ENCODE measurements at places on chromosomes 11 and 22.

DNA sequence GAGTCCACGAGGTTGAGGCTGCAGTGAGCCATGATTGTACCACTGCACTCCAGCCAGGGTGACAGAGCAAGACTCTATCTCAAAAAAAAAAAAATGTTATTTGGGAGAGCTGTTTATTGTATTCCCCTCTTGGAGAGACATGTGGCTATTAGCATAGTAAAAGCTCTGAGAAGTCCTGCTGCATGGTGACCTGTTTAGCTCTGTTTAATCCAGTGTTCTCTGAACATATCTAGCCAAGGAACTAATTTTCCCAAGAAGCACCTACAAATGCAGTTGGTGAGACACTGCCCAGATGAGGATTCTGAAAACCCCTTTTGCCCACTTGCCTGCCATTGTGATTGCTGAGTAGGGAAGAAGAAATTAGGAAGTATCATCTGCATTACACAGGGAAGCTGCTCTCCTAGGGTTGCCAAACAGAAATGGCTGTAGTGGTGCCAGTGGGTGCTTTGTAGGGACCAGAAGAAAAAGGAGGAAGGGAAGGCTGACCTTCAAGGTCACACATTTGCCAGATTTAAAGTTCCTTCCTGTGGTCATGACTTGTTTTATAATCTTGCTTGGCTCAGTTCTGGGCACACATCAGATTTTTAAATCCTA lies 15.7 kb downstream of the TIMP3 start:
- DNase-seq = no peak

DNA sequence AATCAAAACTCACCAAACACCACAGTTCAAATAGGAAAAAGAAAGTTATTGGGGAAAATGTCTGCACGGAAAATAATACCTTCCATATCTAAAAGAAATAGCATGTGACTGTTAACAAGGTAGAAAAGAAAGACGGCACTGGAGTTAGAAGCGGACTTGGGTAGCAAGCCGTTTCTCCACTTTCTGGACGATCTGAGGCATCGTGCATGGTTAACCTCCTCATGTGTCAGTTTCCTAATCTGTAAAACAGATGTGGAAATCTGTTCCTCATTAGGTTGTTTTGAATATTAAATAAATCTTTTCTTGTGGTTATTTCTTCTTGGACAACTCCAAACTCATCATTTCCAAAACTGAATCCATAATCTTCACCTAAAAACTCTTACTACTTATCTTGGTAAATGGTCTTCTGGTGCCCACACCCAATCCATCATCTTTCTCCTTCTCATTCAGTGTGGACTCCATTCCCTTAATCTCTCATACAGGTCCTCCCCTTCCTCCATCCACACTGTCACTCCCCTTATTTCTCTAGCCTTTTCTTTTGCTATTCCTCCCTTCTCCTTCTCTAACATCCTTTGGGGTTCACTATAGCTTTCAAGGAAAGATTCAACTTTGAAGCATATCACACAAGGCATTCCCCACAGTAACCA lies 53.5 kb downstream of the VSIG10L2 start:
- no peak for DNase-seq

DNA sequence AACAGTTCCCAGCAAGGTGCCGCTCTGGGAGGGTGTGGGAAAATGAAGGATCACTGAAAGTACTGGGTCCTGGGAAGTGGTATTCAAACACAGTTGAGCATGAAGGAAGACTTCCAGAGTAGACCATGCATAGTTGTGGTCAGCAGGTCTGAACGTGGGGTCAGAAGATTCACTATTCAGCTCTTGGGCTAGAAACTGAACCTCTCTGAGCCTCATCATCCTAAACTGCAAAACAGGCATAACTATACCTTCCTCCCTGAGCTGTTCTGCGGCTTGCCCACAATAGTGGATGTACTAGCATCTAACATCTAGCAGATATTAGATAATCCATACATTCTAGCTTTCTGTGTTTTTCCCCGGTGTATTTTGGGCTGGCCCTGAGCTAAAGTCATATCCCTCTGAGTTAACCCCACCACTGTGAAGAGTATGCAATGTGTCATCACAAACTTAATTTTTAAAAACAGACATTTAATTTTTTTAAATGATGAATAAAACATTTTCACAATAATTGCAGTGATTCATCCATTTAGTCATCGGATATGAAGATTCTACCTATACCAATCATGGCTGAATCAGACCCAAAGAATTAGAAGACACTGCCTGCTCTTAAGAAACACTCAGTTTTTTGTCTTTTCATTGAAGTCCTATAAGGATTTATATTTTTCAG lies 179.1 kb downstream of the BLID start:
- no peak for DNase-seq

DNA sequence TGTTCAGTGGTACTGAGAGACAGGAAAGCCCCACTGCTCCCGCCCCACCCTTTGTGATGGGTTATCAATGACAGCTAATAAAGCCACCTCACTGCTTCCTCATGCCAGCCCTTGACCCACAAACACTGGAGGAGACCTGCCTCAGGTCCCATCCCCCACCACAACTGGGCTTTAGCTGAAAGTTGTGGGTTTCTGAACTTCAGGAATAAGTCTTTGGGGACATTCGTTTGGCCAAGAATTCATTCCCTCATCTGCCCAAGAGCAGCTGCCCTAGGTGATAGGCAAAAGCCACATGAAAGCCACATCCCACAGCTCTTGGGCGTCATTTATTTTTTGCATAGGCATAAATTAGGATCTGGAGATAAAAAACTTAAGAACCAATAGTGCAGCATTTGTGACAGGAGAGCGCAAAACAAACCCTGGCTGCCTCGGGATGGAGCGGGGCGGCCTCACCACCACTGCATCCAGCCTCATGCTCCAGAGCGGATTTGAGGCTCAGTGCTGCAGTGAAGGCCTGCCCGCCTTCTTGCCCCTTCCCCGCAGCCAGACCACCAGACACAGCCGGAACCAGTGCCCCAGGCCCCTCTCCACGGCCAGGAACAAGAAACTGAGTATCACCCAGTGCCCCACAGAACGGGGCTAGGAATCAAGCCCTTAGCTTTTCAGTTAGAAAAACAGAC lies 21.2 kb downstream of the SUN2 start:
- DNase-seq = peak; percentile 28

DNA sequence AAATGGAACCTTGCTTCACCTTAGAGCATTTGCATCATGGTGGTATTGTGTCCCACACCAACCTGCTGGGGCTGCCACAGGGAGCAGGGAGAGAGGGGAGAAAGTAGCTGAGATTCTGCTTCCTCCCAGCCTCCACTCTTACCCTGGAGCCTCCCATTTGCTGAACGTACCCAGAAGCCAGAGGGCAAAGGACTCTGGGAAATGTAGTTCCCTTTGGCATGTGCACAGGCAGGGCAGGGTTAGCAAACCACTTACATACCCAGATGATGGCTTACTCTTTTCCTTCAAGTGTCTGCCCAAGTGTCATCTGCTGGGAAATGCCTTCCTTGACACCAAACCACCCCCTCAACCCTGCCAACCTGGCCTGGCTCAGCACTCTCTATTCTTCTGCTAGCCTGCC lies 16.9 kb downstream of the SMIM38 start:
- DNase-seq = no peak

- DNase-seq = no peak
Observed at GRCh38 chr11:15975742-15976141, 380.6 kb downstream of the SOX6 start.

DNA sequence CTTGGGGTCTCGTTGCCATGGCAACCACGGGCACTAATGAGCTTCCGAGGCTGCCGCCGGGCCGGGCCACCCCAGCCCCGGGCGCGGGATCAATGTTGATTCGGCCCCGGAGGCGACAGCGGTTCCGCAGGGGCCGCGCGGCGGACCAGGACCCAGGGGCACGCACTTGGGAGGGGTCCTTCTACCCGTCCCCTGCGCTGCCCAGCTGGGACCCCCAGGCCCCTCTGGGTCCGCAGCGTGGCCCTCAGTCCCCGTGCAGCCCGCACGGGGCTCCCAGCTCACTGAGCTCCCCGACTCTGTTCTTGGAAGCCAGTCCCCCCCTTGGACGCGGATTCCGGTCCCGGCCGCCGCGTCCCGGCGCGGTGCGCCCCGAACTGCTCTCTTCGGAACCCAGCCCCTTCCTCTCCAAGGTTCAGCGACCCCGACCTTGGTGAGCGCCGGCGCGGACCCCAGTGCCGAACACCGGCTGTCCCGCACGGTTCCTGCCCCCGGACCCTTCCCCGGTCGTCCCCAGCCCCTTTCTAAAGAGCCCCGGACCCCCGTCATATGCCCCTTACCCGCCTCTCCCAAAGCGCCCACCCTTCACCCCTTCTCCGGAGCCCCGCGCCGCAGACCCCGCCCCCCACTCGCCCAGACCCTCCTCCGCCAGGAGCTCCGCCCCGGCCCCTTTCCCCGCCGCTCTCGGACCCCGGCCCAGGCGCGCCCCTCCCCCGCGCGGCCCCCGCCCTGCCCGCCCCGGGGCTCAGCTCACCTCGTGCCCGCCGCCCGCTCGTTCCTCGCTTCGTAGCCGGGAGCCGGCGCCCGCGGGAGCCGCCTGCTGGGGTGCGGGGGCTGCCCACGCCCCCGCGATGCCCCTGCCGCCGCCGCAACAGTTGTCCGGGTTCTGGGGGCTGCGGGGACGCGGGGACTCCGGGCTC lies 18.3 kb upstream of the SHISAL1 start:
- DNase-seq = no peak

- DNase-seq = no peak
Observed at GRCh38 chr22:44982445-44982844, 27.4 kb downstream of the PHF21B start.

GRCh38 chr11:98616098-98616655 lies 404.6 kb upstream of the CNTN5 start:
- DNase-seq = no peak

DNA sequence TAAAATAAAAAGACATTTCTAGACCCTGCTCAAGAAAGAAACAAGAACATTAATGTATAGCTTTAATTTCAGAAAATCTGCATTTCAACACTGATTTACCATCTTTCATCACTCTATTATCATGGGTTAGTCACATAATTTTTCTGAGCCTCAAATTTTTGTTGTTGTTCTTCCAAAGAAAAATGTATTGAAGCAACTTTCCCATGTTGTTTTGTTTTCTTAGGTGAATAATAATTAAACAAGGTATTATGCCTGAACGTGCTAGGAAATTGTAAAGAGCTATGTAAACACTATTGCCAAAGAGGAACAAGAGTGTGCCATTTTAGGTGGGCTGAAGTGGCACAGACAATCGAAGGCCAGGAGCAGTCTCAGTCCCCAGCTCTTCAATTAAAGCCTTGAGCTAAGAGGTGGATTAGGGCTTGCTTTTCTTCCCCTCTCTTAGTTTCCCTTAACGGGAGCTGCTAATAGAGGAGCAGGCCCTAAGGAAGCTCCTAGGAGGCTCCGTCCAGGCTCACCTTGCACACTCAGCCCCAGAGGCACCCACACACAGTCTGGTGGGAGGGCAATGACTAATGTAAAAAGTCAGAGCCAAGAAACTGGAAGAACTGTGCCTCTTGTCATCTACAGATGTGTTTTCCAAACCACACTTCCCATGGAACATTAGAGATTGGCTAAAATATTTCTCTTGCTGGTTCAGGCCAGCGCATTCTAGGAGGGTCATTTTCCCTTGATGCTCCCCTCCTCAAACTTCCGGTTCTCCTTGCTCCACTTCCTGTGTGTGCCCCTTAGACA lies 8.8 kb upstream of the UBASH3B start:
- no peak for DNase-seq

GRCh38 chr11:66883016-66883965 lies 26.4 kb downstream of the LRFN4 start:
- peak; percentile 48 for DNase-seq

GRCh38 chr22:38228326-38228872 lies 26.6 kb downstream of the MAFF start:
- no peak for DNase-seq

DNA sequence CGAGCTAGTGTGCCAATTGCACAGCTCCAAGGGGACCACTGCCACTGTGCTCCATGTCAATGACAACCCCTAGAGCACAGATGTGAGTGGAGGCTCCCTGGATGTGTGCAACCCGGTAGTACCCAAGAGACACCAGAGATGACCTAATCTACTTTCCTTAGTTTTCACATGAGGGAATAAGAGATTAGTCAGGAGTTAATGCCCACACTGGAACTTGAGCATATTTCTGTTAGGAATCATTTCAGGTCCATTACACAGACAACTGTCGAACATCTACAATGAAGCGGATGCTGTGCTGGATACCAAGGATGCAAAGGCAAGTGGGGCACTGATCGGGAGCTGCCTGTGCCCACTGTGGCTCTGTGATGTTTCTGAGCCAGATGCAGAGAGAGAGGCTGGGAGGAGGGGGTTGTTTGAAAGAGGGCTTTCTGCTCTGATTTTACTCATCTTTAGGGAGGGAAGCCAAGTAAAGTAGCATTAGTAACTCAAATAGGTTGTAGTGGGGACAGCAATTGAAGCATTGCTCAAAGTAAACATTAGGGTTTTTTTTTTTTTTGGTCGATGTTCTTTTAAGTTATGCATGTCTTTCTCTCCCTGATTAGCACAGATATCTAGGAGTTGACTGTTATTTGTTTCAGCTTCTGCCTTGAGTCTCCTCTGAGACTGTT lies 82.5 kb upstream of the SORL1-AS1 start:
- DNase-seq = no peak

GRCh38 chr22:17283423-17283822 lies 64.2 kb upstream of the ADA2 start:
- no peak for DNase-seq

GRCh38 chr11:17890325-17890724 lies 122.5 kb downstream of the SERGEF start:
- no peak for DNase-seq

DNA sequence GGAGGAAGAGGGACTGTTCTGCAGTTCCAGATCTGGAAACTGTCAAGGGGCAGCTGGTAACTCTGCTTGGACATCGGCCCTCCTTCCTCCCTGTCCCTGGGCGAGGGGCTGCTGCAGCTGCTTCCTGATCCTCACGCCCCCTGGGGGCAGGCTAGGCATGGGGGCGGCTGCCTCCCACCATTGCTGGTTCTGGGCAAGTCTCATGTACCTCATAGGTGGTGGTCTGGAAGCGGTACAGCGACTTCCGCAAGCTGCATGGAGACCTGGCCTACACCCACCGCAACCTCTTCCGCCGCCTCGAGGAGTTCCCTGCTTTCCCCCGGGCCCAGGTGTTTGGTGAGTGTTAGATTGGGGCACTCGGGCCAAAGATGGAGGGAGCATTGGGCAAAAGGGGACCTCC lies 5.0 kb downstream of the SNX15 start:
- DNase-seq = no peak

DNA sequence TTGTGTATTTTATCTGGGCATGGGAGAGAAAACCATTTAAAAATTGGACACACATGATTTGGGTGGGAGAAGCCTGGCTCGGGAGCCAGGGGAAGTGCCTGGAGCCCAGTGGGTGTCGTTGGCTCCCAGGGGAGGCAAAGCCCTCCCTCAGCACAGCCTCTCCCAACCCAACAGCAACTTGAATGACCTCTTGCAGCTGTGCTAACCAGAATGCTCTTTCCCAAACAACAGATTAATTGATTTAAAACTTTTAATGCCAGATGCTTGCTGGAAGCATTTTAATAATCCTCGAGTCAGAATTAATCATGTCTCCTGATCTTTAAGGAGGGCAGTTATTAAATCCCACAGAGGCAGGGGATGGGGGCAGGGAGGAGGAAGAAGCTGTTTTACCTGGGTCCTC lies 401.6 kb downstream of the BUD13 start:
- DNase-seq = no peak

GRCh38 chr11:82929121-82929520 lies 27.6 kb downstream of the DDIAS start:
- DNase-seq = no peak

All from CD4-positive, alpha-beta T cell treated with Interleukin-17A for 1 hour (primary cell).